ENCODE measurements at places on chromosomes 1 and 21.

DNA sequence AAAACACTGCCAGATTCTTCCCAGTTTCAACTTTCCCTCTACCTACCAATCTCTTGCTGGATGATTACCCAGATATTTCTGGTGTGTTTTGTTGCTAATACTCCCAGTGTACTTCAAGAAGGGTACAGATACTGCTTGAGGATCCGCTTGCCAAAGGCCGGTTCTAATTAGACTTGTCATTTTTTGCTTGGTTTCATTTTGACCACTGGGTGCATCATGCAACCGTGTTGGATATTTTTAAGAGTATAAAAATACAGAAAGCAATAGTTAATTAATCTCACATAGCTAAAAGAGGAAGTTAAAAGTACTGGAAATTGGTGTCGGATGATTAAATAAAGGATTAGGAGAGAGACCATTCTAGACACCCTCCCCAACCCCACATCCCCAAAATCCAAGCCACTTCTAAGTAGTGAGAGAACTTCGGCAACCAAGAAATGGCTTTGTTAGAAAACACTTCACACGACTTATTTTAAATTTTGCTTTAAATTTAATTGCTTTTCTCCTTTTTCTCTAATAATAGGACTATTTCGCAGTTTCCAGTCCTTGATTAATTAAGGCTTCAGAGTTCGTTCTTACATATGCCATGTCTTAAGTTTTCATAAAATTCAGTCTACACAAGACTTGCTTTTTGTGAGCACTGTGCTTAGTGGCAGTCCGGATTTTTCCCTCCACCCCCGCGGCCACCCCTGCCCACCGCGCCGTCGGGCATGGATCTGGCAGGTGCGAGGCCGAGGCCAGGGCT lies 2.5 kb upstream of the CDKN2C start:
- no peak for DNase-seq

- no peak for DNase-seq
These were observed 406.1 kb downstream of the RPS6KC1 start for GRCh38 chr1:213457186-213457585.

- DNase-seq, result no peak
These were observed 21.3 kb upstream of the CYP4X1 start for GRCh38 chr1:47002211-47002610.

DNA sequence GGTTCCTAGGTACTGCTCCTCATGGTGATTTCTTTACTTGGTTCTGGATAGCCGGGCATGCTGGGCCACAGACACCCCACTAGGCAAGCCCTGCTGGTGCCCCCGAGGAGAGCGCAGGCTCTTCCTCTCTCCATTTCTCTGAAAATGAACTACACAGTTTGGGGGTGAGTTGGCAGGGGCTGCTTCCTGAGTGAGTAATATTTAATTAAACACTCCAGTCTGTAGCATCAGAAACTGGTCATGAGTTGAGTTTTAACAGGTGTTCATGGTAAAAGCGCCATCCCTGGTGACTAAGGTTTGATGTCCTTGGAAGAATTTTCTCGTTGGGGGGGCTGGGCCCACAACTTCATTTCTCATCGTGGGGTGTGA lies 1.7 kb downstream of the SPSB1 start:
- no peak for DNase-seq

- DNase-seq, result no peak
These were observed 632 bp downstream of the PEX19 start for GRCh38 chr1:160284220-160284781.

DNA sequence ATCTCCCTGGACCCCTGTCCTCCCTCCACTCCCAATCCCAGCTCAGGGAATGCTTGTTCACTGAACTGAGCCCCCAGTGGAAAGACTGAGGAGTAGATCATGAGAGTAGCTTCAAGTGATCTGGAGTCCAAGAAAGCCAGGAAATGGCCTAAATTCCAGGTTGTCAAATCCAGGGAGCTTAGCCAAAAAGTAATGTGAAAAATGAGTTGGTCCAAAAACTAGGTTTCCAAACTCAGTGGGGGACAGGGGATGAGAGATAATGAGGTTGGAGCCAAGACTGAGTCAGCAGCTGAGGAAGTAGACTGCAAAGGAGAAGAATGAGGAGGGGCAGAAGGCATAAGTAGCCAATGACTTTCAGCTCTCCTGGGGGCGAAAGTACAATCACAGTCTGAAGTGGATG lies 284.1 kb upstream of the BEND5 start:
- no peak for DNase-seq
